NK-92 treated with Interleukin-12 subunit alpha and Interleukin-12 subunit beta, amount 100 ng/mL, for 24 hours (cell line): ENCODE measurements at places on chromosomes 12 and 14.

DNA sequence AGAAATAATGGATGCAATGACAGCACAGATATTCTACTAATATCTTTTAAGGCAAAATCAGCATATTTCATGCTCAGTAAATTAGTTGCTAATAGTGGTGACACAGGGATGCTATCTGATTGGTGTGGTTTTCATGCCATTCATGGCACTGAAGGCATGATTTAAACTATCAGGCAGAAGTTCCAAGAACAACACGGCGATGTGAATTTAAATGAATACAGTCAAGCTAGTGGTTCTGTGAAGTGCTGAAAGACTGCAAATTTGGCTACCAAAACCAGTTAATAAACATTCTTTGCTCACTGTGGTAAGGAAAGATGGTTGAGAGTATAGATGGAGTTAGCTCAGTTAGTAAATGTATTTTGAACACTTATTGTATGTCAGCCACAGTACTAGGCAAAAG, 272.0 kb upstream of the DIO2 start:
- DNase-seq: no peak

GRCh38 chr12:15605881-15606590, 183.2 kb downstream of the EPS8 start:
- DNase-seq: no peak

GRCh38 chr14:92917956-92918355, 5.0 kb upstream of the CHGA start:
- DNase-seq: no peak

DNA sequence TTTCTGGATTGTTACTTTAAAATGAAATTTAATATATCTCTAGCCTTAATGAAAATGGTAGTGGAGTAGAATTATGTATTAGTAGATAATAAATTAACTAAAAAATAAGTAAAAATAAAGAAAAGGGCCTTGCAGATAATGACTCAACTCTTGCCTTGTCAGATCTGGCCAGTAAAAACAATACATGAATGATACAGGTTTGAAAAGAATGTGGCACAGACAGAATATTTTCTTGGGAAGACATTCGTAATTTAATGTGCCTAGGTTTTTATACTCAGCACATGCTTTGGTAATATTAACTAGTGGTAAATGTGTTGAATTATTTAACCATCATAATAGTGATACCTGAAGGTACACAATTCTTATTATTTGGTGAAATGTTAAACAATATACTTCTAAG, 28.3 kb downstream of the ATF7IP start:
- DNase-seq: no peak

DNA sequence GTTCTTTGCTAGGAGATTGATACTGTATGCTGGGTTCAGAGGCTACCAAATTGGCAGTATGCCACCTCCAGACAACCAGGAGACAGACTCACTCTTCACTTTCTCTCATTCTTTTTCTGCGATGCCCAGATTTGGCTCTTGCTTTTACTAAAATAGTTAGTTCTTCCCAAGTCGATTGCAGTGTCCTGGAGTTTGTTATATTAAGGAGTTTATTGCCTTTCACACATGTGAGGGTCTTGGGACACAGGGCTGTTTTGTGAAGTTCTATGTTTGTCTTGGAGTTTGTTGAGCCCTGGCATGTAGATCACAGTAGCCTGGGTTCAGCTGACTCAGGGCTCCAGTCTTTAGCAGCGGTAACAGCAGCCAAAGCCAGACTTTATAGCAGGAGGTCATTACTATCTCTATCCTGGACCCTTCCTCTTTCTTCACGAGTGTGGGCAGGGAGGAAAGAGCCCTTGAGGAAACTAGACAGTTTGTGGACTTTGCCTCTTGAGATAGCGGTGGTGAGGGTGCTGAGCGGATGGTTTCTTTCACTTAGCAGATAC, 1.6 kb downstream of the MLEC start:
- no peak for DNase-seq

- no peak for DNase-seq
These were observed 53.1 kb downstream of the LIN7A start for GRCh38 chr12:80884651-80885050.

- no peak for DNase-seq
These were observed 14.4 kb upstream of the NTF3 start for GRCh38 chr12:5417500-5417899.

DNA sequence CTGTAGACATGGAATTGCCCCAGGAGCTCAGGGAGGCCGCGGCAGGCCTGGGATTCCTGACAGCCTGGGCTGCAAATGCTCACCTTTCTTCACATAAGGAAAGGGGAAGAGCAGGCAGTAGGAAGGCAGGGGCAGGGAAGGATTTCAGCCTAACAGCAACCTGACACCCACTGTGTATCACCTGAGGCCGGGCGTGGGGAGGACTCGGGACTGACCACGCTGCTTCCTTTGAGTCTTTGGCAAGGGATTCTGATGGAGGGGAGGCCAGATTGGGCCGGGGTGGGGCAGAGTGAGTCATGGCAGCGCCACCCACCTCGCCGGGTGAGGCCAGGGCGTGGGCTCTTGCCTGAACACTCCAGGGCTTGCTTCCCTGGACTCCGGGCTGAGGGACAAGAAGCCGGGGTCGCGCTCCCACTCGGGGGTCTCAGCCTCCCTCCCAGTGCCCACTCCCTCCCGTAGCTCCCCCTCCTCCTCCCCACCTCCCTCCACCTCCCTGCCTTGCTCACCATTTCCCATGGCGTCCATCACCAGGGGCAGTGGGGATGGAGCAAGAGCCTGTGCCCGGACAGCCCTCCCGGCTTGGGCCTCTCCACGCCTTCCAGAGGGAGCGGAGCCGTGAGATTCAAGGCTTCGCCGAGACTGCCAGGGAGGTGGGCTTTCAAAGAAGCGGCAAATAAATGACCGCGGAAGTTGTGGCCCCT, 247.9 kb upstream of the RTL1 start:
- no peak for DNase-seq

DNA sequence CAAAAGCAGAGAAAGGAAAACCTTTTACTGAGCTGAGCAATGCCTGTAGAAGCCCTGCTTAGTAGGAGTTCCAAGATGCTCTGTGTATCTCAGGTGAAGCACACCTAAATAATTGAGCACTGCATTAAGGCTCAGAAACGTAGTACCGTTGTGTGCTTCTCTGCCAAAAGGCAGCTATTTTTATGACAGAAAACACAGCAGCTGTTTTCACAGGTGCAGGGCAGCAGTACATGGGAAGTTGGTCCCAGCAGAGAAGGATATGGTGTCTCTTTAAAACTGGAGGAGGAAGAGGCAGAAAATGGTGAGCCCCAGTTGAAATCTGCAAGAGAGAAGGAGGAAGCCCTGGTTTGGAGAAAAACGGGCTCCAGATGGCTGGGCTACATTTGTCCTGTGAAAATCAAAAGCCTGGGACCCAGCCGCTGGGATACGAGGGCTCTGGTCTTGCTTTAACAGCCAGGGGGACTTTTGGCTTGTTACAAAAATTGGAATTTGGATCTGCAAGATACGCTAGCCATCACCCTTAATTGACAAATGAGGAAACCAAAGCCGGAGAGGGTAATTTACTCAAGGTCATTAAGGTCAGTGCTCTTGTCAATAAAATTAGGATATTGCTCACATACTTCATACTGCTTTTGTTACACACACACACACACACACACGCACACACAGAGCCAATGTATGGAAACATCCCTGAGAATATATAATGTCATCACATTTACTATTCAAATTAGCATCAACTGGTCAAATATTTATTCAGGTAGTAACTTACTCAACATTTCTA, 27.3 kb downstream of the SPRING1 start:
- no peak for DNase-seq
